Caki2 (cell line): ENCODE measurements at places on chromosomes 6 and 20. TPM values are rescaled to one million over a fixed set of nuclear protein-coding genes. Genes with fewer than 3 reads are reported as not detected.

Gene SMAP1
- total RNA-seq: 9.9 and 14.6 TPM in 2 replicates

GRCh38 chr6:2026133-2026532 is 219.3 kb downstream of the GMDS start:
- peak; percentile 60 for DNase-seq

GRCh38 chr6:140623498-140623897 is 1249.0 kb upstream of the CITED2 start:
- DNase-seq: no peak

GRCh38 chr6:85361643-85362014 is 88.3 kb upstream of the NT5E start:
- no peak for DNase-seq

DNA sequence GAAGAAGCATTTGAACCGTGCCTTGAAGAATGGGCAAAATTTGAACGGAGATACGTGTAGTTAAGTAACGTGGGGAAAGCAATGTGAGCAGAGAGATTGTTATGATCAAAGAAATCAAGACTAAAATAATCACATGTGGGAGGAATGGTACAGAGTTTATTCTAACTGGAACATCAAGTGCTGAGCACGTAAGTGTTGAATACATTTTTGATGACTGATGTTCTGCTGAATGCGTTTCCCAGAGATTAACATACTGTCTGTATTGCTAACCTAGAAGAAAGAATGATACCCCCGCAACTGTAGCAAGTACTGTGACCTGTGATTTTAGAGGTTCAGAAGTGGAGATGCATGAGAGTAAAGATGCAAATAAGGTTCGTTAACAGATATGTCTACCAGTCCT is 146.9 kb upstream of the EPHA7 start:
- no peak for DNase-seq
